ENCODE measurements at places on chromosomes 2 and 18.

DNA sequence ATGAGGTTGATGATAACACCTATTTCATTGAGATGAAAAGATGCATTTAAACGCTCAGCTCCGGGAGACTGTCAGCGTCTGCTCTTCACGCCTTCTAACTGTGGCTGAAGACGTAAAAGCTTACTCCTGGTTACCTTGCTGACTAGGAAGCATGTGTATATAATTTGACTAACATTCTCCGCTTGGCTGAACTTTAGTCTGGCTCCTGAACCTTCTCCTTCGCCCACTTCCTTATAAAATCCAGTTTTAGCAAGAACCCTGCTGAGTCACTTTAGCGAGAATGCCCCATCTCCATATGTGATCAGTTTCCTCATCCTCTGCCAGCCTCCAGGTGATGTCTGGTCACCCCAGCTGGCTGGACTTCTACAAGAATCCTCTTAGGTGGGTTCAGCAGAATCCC, 12.7 kb upstream of the CREG2 start:
- no peak for DNase-seq

DNA sequence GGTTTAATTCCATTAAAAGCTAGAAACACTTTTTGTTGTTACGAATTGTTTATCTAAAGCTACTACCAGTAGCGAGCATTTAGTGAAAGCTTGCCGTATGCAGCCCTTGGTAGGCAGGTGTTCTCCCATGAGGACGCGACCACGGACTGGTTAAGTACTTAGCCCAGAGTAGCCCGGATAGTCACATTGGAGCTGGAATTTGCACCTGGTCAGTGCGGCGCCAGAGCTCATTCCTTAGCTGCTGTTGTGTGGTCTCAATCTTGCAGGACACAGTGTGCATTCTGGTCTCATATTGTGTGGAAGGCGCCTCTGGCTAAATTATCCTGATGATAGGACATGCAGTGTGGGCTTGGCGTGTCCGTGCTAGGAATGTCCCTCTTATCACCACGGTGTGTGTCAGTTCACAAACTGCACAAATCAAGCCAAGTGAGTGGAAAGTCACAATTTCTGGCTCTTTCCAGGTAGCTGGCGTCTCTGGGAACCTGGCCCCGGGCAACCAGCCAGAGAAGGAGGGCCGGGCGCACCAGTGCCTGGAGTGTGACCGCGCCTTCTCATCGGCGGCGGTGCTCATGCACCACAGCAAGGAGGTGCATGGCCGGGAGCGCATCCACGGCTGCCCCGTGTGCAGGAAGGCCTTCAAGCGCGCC, 133.3 kb downstream of the ZNF236 start:
- peak; percentile 53 for DNase-seq

DNA sequence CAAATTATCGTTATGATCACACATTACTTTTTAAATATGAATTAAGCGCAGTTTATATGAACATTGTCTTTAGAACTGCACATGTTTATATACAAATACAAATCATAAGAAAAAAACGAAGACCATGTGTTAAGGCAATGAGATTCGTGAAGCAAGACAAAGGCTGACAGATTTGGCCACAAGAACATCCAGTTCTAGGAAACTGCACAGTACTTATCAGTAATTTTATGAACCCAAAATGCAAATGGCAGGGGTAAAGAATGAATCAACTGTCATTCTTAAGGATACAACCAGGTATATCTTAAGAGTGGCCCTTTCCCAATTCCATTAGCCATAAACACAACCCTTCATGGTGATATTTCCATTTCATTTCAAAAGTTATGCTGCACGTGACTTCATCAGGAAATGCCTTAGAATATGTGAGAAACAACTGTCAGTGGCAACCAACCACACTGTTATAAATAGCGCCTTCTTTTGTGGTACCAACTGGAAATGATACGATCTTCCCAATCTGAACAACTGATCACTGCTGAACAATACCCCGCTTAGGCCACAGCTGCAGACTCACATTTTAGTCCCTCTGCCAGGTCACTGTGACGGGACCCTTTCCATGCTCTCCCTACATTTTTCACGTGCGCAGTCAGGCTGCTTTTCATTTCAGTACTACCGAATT, 144.9 kb downstream of the L3MBTL4 start:
- DNase-seq = no peak

DNA sequence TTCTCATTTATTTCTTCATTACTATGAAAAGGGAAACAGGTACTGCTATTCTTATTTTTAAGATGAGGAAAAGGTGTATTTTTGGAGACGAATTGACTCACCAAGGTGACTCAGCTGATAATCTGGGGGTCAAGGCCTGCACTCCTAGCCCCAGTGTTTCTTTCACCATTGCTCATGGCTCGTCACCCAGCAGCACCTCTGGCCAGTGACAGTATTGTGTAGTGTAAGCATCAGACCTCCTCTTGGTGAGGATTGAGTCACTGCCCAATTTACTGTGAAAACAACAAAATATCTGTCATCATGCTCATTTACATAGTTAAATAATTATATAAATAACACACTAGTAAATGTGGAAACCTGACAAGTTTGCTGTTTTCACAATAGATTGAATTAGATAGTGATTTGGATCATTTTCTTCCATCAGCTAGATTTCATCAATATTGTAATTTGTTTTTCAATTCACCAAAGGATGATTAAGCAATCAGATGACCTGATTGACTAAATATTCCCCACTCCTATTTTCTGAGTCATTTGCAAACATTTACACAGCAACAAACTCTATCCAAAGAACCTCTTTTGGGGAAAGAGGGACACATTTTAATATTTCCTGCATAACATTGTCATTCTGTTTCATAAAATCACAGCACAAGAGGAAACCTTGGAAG, 492.8 kb upstream of the RAB12 start:
- no peak for DNase-seq

- no peak for DNase-seq
These were observed 16.6 kb downstream of the MCFD2 start for GRCh38 chr2:46899053-46899452.

- DNase-seq = no peak
These were observed 56.7 kb downstream of the IL1R2 start for GRCh38 chr2:102048465-102048864.

- no peak for DNase-seq
These were observed 107.9 kb downstream of the CCDC85A start for GRCh38 chr2:56291711-56292110.

GRCh38 chr18:78726326-78727056, 253.1 kb upstream of the SALL3 start:
- no peak for DNase-seq

GRCh38 chr2:227132986-227133385, 31.0 kb downstream of the COL4A4 start:
- no peak for DNase-seq

DNA sequence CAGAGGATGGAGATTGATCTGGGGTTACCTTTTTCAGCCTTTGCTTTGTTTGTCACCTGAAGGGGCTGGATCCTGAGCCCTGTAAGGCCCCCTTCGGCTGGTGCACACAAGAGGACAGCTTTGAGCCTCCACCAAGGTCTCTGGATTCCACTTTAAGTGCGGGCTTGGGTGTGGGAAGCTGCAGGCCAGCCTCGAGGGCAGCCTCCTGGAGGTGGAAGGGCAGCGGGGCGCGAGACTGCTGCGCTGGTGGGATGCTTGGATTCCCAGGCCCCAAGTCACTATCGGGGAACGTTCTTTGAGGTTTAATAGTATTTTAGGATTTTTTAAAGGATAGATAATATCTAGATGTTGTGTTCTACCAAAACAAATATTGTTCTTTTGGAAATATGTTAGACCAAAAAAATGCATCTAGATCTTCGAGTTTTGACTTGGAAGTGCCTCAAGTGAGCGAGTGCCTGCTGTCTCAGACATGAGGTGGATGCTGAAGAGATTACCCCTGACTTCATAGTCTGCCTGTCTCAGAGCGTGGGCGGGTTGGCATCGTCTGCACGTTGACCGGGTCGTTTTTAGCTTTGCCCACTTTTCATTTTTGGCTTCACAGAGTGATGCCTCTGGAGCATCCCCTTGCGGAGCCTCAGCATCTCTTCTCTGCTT, 113.8 kb downstream of the AGAP1 start:
- no peak for DNase-seq

DNA sequence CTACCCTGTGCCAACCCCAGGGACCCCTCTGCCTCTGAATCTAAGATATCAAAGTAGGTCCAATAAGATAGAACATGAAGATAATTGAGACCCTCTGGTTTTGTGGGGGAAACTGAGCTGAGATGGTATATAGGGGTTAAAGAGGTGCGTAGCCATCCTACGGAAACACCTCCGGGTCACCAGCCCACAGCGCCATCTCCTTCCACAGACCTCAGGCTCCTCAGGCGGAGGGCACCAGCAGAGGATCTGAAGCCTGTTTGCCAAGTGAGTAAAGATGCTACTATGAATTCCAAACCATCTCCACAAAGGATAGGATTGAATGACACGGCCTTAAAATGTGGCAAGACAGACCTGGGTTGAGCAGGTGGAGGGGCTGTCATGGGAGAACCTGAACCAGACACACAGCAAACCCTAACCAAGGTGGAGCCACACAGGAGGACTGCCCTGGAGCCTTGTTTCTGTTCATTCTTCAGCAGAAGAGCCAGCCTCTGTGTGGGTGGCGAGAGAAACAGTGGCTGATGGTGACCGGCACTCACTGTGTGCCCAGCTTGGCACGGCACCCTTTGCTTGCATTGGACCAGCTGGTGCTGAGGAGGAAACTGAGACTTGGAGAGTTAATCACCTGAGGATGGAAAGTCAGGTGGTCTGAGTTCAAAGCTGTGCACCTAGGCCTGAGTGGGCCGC, 10.2 kb downstream of the GBX2 start:
- DNase-seq = no peak

- no peak for DNase-seq
These were observed 568.2 kb upstream of the REG3G start for GRCh38 chr2:78457269-78457668.

GRCh38 chr18:37570336-37570930, 4.8 kb upstream of the CELF4 start:
- DNase-seq = no peak

DNA sequence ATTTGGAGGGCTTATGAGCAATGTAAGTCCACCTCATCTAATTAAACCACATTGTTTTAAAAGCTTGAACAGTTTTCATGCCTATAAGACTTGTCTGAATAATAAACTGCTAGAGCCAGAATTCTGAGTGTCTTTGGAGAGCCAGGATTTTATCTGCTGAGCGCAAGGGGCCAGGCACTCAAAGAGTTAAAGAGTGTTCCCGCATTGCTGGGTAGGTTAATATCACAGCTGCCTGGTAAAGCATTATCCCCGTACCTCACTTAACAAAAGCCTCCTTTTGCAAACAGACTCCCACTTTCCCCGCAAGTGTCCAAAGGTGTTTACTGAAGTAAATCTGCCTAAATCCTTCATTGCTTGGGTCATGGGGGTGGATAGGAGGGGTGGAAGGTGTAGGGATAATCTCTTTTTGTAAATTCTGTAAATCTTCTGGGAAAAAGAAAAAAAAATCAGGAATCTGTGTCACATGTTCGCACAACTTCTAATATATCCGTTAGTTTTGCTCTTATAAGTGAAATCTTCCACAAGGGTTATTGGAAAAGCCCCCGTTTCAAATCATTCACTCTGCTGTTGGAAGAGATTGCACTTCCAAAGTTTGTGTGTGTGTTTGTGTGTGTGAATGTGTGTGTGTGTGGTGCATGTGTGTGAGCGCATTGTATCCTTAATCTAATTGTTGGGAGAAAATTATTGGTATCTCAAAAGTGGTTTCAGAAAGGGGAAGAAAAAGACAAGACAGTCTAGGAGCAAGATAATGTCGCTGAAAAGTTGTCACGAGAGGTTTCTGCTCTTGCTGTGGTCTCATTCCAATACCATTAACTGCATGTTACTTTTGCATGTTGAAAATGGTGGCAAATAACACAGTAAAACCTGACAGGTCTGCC, 10.7 kb downstream of the ZEB2 start:
- DNase-seq = no peak

DNA sequence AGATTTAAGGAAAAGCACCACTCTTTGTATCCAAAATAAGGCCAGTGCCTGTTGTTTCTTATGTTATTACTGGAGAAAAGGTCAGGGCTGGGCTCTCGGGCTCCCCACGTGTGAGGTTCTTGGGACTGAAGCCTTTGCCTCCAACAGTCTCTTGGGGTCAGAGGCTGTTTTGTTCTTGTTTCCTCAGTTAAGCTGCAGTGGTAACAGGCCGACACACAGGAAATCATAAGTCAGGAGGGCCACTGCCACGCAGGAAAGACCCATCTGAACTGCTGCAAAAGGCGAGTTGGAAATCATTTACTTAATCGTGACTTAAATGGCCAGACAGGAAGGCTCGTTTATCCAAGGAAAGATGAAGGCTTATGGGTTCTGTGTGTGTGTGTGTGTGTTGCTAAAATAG, 30.3 kb upstream of the IL37 start:
- DNase-seq = no peak

GRCh38 chr18:69097349-69097748, 299.5 kb downstream of the CCDC102B start:
- no peak for DNase-seq

DNA sequence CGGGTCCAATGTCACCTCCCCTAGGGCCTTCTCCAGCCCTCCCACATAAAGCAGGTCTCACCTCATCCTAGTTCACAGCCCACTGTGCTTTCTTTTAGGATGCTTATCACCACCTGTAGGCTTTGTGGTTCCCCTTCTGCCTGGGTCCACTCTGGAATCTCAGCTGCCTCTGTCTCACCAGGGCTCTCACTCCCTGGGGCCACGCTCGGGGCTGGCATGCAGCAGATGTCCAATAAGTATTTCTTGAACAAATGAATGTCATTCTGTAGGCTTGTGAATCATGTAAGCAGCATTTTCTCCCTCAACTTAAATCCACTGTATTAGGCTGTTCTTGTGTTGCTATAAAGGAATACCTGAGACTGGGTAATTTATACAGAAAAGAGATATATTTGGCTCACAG, 4.3 kb upstream of the SH3BP4 start:
- DNase-seq = no peak

GRCh38 chr2:203804070-203804469, 63.5 kb upstream of the CTLA4 start:
- no peak for DNase-seq

- DNase-seq = no peak
These were observed 51.6 kb upstream of the CCBE1 start for GRCh38 chr18:59748628-59749360.

DNA sequence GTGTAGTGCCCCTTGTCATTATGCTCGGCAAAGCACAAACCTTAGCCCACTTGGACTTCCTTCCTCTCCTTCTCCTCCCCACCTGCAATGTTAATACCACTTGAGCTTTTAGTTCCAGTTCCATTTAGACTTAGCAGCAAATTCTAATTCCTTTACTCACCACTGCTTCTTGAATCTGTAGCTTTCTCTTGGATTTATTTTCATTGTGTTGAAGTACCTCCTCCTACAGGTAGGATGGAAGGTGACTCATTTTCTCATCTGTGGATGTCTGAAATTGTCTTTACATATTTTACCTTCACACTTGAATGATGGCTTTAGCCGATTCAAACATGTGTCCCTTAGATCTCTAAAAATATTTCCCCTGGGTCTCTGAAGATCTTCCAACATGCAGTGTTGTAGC, 32.8 kb upstream of the BIN1 start:
- DNase-seq = no peak
